ENCODE measurements at places on chromosomes 11 and 22. TPM values are rescaled to one million over a fixed set of nuclear protein-coding genes. Genes with fewer than 3 reads are reported as not detected.
A peak's percentile ranks its signal among the peaks of the same experiment; 100 is the strongest.

GRCh38 chr11:61698173-61698948, 18.2 kb downstream of the DAGLA start:
- peaks cover 10% of the 10 kb centered on the region for H3K4me1 ChIP-seq
- no peak for DNase-seq
- H3K4me3 ChIP-seq: no peak overlapping the region

DNA sequence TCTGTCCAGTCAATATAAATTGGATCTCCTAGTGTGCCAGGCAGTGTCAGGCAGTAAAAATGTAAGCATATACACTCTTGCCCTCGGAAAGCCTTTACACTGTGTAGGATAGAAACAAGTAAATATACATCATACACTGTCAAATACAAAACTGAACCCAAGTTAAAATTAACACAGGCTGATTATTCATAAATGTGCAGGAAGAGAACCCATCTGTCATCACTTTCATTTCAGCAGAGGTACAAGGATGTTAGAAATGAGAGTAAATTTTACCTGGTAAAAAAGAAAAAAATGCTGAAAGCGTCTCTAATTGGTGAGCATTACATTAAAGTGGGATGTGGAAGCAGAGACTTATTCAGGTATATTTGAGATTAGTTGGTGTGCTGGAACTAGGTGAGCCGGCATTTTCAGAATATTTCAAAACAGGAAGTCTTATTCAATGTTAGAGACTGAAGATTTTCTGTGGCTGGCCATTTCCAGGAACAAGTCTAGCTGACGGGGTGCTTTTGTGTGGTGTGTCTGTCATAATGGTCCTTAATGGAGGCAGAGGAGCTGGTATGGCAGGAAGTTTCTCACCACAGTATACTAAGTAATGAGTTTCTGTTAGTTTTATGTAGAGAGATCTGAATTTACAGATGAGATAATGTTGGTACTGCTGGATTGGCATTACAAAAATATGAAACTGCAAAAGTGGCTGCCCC, 192.6 kb downstream of the CASP12 start:
- no peaks in the 10 kb centered on the region for H3K27me3 ChIP-seq
- H3K4me3 ChIP-seq: no peak overlapping the region
- H3K36me3 ChIP-seq: no peaks in the 10 kb centered on the region
- peaks cover 28% of the 10 kb centered on the region for H3K4me1 ChIP-seq

GRCh38 chr22:33772745-33773144, 147.5 kb downstream of the LARGE1 start:
- H3K27ac ChIP-seq: no peak overlapping the region
- no peaks in the 10 kb centered on the region for H3K27me3 ChIP-seq
- no peaks in the 10 kb centered on the region for H3K4me1 ChIP-seq

- H3K4me3 ChIP-seq: no peak overlapping the region
- H3K36me3 ChIP-seq: peaks cover 29% of the 10 kb centered on the region
- H3K27me3 ChIP-seq: no peaks in the 10 kb centered on the region
- no peak overlapping the region for H3K27ac ChIP-seq
- H3K4me1 ChIP-seq: peaks cover 45% of the 10 kb centered on the region
- no peak for DNase-seq
Measured at GRCh38 chr11:64314805-64315561, 2.4 kb downstream of the TRMT112 start.

- H3K27me3 ChIP-seq: no peaks in the 10 kb centered on the region
- H3K36me3 ChIP-seq: no peaks in the 10 kb centered on the region
- DNase-seq: no peak
- peak overlapping the region; percentile 88 for H3K27ac ChIP-seq
Measured at GRCh38 chr22:19942157-19943081, 801 bp upstream of the TXNRD2 start.

The OR10A6 gene
- not detected for total RNA-seq

The GAL3ST1 gene
- total RNA-seq: not detected

The OR10D3 gene
- not detected for total RNA-seq
